Stimulated activated CD4-positive, alpha-beta T cell treated with anti-CD3 and anti-CD28 coated beads, Interleukin-2, amount 100 ng/mL, for 24 hours (primary cell): ENCODE measurements at places on chromosomes 5 and 9.

DNA sequence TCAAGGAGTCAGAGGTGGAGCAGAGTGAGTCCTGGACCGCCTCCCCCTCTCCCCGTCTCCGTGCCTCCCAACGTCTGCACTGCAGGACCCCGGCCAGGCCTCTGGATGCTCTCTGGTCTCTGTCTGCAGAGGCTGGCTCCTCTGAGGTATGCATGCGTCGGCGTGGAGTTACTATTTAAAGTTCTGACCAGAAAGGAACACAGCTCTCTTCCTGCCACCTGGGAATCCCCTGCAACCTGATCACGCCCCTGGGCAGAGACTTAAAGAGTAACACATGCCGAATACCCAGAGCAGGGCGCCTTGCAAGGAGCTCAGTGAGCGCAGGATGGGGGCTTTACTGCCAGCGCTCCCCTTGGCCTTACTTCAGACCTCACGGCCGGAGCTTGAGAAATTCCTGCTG lies 16.0 kb downstream of the ANXA6 start:
- peak; percentile 68 for DNase-seq

DNA sequence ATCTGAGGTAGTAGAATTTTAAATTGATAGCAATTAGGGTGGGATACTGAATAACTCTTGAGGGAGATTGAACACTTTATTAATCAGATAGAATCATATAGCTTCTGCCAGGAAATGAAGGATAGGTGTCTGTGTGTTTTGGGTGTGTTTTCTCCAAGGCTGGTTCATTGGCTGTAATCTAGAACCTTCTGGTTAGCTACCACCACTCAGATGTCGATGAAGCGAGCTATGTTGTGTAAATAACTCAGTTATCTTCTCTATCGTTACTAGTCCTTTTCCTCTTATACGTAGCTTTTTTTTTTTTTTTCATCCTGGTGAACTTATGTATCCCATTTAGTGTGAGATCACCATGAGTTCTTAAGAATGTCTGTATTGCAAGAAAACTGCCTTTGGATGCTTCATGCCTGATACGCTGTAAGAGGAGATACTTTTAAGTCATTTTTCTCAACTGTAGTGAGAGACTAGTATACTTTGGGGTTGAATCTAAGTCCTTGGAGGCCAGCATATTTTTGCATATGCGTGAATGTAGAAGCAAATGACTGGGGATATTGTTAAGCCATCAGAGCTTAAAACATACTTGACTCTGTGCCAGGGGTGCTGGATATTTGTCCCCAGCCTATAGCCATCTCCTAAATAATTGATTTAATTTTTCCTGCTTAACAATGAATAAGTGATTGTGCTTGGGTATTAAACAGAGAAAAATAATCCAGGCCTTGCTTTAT lies 2.1 kb downstream of the TNFAIP8 start:
- no peak for DNase-seq

- no peak for DNase-seq
Measured at GRCh38 chr5:35799753-35800152, 56.9 kb upstream of the IL7R start.

GRCh38 chr9:77000330-77000729 lies 19.1 kb upstream of the FOXB2 start:
- no peak for DNase-seq

DNA sequence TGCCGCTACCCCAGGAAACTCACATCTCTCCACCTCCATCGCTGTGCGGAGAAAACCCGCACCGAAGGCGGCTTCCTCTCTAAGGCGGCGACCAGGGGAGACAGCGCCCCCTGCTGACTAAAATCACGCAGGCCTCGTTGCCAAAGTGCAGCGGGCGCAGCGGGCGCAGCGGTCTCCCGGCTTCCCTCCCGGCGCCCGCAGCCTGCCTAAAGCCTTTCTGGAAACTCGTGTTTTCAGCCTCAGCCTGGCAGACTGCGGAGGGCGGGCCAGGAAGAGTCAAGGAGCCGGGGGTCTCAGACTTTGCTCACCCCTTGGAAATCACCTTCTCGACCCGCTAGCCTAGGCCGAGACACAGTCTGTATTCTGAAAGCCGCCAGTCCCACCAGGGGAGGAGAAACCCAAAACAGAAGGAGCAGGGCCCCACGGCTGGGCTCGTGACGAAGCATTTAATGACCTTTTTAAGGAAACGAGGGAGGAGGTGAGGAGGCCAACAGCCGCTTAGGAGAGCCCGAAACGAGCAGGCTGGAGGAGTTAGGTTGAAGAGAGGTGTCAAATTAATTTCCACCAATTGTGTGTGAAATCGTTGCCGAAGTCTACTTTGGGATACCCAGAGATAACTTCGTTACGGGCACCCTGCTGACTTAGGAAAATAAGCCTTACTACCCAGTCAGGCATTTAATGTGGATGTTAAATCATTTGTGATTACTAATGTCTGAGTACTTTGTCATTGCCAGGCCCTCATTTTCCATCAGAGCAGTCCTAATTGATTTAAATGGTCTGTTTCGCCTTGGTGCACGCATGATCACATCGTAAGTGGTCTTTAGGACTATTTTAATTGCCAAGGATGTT lies 7.3 kb upstream of the FOXB2 start:
- DNase-seq = peak; percentile 82

DNA sequence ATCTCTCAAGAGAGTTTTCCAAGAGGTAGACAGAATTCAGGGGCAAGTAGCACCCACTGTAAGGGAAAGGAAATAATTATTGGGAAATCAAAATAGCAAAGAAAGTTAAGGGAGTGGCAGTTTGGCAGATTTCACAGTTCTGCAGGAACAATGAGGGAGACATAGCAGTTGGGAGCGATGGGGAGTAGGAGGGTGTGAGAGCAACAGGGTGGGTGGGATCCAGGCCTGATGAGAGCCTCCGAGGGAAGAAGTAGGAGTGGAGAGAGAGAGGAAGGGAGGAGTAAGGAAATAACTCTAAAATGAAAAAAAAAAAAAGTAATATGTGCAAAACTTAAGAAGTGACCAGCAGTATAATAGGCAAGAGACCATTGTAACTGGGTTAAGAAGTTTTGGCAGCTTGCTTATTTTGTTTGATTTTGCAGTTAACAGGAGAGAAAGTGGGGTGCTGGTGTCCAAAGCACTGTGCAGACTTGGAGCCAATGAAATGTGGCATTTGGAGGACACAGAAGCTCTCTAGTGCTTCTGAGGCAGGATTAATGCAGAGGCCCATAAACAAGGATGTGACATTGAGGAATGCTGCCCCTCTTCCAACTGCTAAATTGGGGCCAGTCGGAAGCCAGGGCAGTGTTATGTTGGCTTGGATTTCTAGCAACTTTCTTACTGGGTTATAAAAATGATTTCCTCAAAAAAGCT lies 10.2 kb downstream of the TNFAIP8 start:
- DNase-seq = no peak

DNA sequence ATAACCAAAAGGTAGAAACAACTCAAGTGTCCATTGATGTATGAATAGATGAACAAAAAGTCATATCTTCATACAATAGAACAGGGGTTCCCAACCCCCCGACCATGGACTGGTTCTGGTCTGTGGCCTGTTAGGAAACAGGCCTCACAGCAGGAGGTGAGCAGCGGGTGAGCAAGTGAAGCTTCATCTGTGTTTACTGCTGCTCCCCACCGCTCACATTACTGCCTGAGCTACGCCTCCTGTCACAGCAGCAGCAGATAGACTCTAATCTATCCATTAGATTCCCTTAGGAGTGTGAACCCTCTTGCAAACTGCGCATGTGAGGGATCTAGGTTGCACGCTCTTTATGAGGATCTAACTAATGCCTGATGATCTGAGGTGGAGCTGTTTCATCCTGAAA lies 478.0 kb downstream of the BRINP1 start:
- no peak for DNase-seq

DNA sequence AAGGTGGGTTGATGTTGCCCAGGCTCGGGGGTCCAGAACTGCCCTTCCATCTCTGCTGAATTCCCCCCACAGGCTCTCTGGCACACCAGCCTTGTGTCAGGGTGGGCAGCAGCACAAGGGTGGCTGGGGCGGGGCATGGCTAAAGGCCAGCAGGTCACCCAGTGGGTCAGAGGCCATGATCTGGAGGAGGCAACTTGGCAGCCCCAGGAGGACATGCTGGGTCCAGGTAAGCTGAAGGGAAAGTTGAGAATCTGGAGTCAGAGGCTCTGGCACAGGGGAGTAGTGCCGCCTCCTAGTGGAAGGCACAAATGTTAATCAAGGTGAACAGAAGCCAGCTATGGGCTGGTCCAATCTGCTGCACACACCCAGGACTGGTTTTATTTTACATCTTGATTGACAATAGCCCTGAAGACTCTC lies 6.2 kb downstream of the TMEM8B start:
- DNase-seq = no peak

DNA sequence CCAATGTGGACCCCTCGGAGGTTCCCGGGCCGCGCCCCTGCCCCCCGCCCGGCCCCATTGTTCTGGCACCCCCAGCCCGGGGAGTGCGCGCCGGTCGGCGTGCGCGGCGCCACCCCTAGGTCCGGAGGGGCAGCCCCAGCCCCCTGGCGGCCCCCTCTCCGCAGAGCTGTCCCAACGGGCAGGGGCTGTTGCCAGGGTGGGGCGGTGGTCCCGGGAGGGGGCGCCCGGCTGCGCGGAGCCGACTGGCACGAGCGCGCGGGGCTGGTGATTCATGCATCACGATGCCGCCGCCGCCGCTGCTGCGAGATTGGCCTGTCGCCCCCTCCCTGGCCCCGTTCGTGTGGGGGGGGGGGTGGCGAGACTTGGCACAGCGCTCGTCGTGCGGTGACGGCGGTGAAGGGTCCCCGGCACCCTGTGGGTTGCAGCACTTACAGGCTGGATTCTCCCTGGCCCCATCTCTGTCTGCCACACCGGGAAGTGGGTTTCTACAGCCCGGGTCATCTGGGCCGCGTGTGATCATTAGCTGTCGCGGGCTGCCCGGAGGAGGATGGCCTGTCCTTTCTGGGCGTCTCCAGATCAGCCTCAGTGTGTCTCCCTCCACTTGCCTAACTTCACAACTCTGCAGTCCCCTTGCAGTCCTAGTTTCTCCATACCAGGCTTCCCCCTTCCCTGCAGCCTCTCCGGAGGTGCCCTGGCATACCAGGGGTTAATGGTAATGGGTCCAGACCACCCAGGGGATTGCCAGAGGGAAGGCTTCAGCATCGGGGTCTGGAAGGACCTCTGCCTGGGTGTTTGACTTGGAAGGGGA lies 858 bp downstream of the NCS1 start:
- peak; percentile 45 for DNase-seq

GRCh38 chr5:53123702-53124101 lies 14.1 kb upstream of the MOCS2 start:
- DNase-seq = no peak

DNA sequence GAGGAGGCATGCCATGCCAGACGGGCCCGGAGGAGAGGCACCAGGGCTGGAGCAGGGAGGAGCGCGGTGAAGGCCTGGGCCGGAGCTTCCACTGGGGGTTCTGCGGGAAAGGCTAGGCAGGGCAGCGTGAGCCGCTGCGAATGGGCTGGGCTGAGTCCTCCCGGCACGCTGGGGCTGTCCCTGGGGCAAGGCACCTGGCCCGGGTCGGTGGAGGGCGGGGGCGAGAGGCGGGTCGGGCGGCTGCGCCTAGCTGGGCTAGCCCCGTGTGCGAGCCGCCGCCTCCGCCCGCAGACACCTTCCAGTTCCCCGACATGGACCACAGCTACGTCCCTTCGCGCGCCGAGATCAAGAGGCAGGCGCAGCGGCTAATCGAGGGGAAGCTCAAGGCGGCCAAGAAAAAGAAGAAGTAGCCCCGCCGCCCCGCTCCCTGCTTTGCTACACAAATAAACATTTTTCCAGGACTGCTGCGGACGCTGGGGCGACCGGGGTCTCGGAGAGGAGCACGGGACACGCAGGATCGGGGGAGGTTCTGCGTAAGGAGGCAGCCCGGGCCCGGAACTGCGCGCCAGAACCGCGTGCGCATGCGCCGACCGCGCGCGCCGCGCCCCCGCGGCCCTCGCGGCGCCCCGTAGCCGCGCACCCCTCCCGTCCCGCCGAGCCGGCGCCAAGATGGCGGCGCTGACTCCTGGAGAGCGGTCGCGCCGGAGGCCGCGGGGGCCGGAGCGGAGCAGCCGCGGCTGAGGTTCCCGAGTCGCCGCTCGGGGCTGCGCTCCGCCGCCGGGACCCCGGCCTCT lies at the start of gene RABL6:
TSS of gene RABL6 (plus strand) at position 668 of the 794 bp plus-strand sequence. CDS start 249 bp downstream, outside the sequence.
- DNase-seq = peak; percentile 82

DNA sequence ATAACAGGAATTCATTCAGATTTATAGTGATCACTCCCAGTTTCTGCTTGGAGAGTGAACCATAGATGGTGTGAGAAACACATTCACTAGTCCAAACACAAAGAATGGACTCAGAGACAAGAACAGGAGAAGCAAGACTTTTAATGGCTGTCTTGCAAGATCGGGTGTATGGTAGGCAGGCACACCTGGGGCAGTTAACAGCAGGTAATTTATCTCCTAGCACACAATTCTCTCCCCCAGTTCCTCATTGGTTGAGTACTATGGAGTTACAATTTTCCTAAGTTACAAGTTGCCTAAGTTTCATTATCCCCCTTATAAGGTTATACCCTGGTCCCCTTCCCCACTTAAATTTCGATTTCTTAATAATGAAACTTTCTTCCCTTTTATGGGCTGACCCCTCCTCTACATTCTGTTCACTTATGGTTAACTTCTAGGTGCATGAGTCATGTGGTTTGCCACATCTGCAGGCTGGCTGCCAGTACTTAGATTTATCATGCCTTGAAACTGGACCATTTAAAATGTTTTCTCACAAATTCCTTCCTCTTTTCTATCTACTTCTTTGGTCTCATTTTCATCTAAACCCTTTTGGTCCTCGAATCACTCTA lies 623.3 kb downstream of the HINT1 start:
- no peak for DNase-seq

- DNase-seq = no peak
Measured at GRCh38 chr9:17519761-17520160, 59.1 kb upstream of the SH3GL2 start.

GRCh38 chr5:180173875-180174586 lies 35.0 kb downstream of the RASGEF1C start:
- DNase-seq = no peak

GRCh38 chr9:96515621-96516470 lies 65.9 kb downstream of the HABP4 start:
- DNase-seq = no peak

- DNase-seq = no peak
Measured at GRCh38 chr9:89519366-89519805, 21.5 kb upstream of the SEMA4D start.

DNA sequence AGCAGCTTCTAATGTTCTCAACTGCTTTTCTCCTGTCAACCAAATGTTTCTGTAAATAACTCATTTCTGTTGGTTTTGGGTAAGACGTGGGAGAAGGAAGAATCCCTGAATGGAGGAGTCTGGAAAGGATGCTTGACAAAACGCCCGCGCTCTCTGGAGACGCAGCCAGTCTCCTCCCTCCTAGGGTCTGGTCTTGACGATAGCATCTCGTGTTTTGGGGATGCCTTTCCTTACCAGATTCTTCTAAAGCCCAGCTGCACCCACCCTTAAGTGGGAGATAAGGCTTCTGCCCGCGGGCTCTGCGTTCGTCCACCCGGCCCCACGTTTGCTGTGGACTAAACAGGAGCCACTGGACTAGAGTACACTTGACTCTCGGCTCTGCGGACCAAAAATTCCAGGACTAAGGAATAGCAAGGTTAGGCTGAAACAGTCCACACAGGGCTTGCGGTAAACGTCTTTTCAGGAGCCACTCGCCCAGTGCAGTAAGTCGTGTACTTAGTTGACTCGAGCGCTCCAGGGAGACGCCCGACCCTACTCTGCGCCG lies 491 bp upstream of the CTSL start:
- no peak for DNase-seq

- DNase-seq = no peak
Measured at GRCh38 chr5:165627548-165628170, 2122.2 kb downstream of the MAT2B start.
